Panc1 (cell line): ENCODE measurements at places on chromosomes 4 and X.
A peak's percentile ranks its signal among the peaks of the same experiment; 100 is the strongest.

- peak; percentile 27 for DNase-seq
Measured at GRCh38 chrX:111869639-111870034, 6.3 kb upstream of the TRPC5OS start.

DNA sequence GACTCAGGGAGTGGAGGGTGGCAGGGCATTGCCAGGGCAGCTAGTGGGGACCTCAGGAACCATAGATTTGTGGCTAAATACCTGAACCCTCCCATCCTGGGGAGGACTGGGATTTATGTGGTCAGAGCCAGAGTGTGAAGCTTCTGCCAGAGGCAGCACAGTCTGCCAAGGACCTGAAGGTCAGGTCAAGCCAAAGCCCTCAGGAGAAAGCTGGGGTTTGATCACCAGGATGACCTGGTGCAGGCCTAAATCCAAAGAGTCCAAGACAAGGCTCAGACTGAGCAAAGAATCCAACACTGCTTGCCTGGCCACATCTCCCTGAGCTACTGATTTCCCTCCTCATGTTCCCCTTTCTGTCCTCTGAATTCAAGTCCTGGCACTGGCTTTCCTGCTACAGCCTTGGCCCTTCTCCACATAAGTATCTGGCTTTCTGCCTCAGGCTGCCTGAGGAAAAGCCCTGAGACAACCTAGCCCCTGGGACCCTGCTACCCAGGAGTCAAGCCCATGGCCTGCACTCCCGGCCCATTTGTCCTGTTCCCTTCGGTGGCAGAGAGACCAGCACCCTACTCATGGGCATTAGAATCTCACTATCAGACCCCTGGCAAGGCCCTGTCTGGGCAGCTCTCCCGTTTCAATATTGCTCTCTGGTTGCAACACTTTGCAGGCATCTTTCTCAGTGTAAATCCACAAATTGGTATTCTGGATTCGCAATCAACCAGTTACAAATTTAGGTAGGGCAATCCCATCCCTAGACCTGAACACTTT is 39.3 kb upstream of the SLC25A43 start:
- DNase-seq = no peak

GRCh38 chrX:64975491-64975890 is 759 bp downstream of the ZC4H2 start:
- DNase-seq = no peak

GRCh38 chr4:38623260-38623659 is 40.7 kb upstream of the KLF3 start:
- DNase-seq = no peak

DNA sequence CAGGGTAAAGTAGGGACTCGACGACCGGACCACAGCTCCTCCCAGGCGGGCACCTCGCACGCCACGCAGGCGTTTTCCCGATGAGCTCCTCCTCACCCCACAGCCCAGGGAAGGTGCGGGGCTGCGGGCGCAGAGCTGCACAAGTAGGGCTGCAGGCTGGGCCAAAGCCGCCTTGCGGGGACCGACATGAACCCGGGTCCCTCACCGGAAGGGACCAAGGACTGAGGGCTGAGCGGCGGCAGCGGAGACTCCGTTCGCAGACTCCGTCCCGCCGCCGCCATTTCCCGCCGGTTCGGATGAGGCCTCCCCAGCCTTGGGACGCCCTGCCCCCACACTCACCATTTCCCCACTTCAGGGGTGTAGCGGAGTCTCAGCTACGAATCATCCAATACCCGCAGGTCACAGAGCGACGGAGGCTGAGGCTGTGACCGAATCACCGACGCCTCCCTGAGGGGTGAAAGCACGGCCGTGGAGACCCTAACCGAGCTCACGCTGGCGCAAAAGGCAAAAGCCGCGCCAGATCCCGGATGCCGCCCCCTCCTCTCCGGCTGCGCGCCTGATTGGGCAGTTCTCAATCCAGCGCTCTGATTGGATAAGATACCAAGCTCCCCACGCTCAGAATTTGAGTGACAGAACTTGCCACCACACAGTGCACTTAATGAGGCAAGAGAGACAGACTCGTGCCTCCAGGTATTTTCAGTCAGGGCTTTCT is at the start of gene ZNF732:
ZNF732 (minus strand) TSS at position 506 of the 712 bp plus-strand sequence; CDS start at position 342, 164 bp downstream.
- DNase-seq = no peak

DNA sequence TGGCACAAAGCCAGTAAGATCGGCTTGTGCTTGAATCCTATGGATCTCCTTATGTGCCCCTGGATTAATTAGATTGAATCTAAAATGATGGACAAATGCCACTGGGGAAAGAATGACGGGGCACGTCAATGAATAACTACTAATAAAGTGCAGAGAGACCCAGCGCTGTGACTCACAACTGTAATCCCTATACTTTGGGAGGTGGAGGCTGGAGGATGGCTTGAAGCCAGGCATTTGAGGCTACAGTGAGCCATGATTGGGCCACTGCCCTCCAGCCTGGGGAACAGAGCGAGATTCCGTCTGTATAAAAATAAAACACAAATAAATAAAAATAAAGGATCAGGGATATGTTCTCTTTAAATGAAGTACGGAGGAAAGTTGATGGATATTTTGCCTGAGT is 179.4 kb downstream of the DCHS2 start:
- no peak for DNase-seq

DNA sequence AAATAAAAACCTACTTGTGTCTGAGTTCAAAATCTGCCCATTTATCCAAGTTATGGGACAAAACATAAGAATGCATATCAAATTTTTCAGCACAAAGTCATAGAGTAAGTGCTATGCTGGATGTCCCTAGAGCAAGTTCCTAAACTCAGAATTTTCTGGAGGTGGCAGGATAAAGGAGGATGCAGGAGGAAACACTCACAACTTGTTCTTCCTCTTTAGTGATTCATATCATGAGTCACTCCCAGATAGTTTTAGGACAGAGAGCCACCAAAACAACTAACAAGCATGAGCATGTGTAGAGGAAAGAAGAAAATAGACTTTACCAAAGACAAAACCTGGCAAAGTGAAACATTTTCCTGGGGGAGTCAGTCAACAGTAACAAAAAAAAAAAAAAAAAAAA is 302.7 kb downstream of the KCTD8 start:
- no peak for DNase-seq

DNA sequence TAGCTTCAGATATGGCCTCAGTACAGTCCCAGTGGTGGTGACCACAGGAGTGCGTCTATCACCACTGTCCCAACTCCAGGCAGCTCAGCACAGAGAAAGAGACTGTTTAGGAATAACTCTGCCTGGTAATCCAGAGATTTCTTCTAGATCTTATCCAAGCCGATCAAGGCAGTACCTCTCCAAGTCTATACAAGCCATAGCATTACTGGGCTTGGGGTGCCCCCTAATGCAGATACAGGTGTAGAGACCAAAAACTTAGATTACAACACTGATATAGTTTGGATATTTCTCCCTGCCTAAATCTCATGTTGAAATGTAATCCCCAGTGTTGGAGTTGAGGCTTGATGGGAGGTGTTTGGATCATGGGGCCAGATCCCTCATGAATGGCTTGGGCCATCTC is 100.9 kb downstream of the PTCHD1 start:
- DNase-seq = no peak

GRCh38 chr4:28351826-28352225 is 1491.2 kb downstream of the STIM2 start:
- DNase-seq = no peak

GRCh38 chr4:76997077-76997476 is 47.5 kb downstream of the SEPTIN11 start:
- no peak for DNase-seq

DNA sequence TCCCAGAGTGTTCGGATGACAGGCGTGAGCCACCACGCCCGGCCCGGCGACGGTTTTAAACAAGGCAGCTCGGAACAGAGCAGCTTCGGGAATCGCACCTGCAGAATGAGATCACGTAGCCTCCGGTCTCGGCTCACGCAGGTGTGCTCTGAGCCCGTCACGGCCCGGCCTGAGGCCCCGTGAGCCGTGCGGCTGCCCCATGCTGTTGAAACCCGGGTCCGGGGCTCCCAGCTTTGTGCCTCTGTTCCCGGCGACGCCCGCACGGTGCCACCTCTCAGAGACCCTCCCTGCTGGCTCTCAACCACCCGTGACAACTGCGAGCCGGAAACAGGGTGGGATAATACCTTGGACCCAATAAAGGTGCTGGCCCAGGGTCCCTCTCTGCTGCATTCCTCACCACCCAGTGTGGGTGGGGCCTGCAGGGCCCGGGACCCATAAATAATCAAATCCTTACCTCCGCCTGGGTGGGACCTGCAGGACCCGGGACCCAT is 13.4 kb upstream of the PLCXD1 start:
- no peak for DNase-seq
